Dermis blood vessel endothelial cell (primary cell): ENCODE measurements at places on chromosomes 4 and X. TPM values are rescaled to one million over a fixed set of nuclear protein-coding genes. Genes with fewer than 3 reads are reported as not detected.

PABPC1L2A gene
- total RNA-seq = not detected in 2 replicates

DCX gene
- total RNA-seq = not detected in 2 replicates

DNA sequence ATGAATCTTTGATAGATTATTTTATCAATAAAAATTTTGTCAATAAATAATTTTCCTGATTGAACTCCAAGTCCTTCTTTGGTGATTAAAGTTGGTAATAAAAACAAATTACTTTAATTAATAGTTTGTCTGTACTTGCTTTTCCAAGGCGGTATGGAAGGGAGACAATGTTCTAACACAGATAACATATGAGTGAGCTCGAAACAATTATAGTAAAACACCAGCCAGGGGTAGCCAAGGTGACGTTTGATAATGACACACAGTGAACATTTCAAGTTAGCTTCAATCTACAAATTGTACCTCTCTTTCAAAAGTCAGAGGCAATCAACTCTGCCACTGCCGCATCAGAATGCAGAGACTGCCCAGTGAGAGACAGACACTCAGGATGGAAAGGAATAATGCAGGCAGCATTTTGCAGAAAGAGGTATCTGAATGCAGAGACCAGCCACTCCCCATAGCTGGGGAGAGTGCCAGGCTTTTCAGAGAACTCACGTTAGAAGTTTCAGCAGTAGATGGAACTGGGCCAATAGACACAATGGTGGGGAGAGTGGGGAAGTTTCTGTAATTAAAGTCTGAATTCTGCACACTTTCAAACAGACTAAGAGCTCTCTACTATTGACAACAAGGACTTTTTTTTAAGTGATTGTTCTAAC, 18.1 kb upstream of the ATOH1 start:
- DNase-seq = no peak

GRCh38 chr4:70280567-70280966, 38.2 kb downstream of the CSN3 start:
- no peak for DNase-seq

DNA sequence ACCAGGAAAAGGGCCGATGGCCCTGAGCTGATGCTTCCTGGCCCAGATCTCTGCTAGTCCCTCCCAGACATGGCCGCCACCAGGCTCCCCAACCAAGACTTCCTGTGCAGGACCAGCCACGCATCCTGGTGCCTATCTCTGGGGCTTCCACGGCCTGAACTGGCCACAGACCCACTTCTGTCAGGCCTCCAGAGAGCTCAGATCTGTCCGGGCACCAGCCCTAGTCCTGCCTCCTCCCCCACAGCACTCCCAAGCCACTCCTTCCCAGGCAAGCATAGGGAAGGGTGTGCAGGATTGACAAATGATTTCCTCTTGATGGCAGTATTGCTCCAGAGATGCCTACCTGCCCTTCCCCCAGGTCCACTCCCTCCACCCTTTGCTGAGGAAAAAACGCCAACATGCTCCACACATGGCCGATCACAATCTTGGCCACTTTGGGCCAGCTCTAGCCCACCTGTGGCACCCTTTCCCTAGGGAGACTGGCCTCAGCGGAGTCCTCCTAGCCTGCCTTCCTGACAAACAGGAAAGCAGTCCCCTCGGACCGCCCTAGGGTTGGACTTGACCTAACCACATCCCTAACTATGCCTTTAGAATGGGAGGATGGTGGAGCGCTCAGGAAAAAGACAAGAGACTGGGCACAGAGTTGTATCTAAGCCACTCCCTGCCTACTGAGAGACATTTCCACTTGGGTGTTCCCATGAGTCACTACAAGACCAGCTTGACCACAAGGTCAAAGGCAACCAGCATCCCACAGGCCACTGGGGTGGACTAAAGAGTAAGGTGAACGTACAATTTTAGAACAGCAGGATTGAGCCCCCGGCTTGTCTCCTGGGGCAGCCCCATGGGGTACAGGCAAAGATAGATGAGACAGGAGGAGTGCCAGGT, 277.5 kb upstream of the AGTR2 start:
- no peak for DNase-seq

GRCh38 chr4:142550965-142551364, 295.1 kb downstream of the INPP4B start:
- DNase-seq = no peak

DNA sequence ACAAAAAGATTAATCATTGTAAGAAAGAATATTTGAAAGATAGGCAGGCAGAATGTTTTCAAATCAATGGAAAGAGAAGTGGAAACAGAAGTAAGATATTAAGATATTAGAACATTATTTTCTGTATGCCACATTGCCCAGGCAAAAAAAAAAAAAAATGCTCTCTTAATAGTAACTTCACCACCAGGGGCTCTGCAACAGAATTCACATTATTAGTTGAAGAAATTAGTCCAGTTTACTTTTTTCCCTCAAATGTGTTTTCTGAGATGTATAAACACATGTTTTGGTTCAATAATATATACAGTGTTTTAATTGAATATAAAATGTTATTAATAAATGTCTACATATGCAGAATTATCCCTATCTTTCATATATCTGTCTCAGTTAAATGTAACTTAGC, 78.0 kb upstream of the ADAD1 start:
- DNase-seq = no peak

DNA sequence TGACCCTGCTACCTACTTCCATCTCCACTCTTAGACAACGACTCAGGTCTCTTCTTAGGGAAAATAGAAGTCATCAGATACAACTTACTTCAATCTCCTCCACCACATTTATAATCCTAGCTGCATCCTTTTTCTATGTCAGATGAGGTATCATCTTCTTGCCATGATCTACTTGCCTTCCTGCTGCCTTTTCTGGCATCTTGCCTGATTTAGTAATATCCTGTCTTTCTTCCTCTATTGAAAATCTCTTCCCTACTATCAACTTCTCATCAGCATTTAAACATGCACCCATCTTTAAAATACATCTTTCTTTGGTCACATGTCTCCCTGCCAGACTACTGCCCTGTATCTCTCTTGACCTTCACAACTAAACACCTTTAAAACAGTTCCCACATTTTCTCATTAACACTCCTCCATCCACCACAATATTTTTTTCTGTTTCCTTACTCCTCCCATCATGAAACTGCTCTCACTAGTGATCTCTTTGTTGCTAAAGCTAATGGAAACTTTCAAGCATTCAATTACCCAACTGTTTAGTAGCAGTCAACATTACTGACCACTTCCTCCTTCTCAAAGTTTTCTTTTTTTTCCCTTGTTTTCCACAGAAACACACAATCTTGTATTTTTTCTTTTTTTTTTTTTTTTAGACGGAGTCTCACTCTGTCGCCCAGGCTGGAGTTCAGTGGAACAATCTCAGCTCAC, 100.8 kb upstream of the CXorf66 start:
- no peak for DNase-seq

- DNase-seq = no peak
These were observed 44.0 kb downstream of the SCD5 start for GRCh38 chr4:82754513-82755165.

PRDM8 gene
- 1.2 TPM in 2 replicates for total RNA-seq

ANKRD50 gene
- total RNA-seq = 60.9 and 89.9 TPM in 2 replicates

DNA sequence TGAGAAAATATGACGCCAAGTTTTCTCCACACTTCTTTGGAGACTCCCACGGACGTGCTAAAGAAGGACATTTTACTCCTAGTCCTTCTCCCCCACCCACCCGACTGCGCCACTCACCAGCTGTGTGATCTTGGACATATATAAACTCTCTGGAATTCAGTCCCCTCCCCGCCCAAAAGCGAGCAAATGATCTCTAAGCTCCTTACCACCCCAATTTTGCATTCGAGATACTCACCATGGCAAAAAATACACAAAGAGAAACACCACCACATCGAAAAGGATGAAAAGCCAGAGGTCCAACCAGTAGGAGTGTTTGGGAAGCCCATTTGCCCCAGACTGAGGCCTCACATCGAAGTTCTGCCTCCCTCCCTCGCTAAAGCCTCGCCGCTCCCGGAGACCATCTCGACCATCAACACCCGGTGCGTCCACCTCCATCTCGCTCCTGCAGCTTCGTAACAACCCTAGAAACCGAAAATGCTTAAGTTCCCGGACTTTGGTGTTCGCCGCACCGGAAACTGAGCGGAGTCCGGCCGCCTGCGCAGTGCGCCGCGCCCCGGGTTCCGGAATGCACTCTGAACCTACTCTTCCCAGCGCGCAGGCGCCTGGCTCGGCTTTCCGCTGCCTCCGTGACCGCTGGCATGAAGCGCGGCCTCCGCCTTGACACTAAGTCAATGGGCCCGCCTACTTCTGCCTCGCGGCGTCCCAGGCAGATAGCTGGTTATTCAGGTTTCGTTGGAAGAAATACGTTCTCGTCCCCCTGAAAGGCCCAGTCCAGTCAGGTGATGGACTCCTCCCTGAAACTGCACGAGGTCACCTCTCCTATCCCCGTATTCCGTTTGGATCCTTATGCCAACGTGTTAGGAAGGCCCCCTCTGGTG, 21.6 kb downstream of the FABP2 start:
- DNase-seq = peak; percentile 92

GRCh38 chrX:45003085-45003484, 130.1 kb downstream of the KDM6A start:
- DNase-seq = no peak

- no peak for DNase-seq
These were observed 24.9 kb upstream of the DYNLT3 start for GRCh38 chrX:37872303-37872655.

GRCh38 chr4:48778431-48779094, 1.5 kb downstream of the FRYL start:
- DNase-seq = no peak

STOX2 gene
- total RNA-seq = 17.7 and 19.2 TPM in 2 replicates

CYBB gene
- not detected in 2 replicates for total RNA-seq

DNA sequence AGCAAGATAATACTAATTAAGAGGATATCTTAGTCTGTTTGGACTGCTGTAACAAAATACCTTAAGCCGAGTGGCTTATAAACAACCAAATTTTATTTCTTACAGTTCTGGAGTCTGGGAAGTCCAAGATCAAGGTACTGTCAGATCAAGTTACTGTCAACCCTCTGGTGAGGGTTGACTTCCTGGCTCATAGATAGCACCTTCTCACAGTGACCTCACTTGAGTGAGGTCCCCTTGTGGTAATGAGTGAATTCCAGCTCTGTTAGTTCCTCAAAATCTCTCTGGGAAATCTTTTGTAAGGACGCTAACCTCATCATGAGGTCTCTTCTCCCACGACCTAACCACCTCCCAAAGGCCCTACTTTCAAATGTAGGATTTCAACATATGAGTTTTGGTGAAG, 36.9 kb upstream of the ADGRA3 start:
- DNase-seq = no peak

VMA21 gene
- total RNA-seq = 60.6 and 60.9 TPM in 2 replicates

GRCh38 chr4:142815834-142816233, 30.3 kb downstream of the INPP4B start:
- DNase-seq = no peak

SLC49A3 gene
- total RNA-seq = 9.9 and 10.6 TPM in 2 replicates

GRCh38 chr4:81060587-81061343, 30.3 kb downstream of the BMP3 start:
- no peak for DNase-seq

DNA sequence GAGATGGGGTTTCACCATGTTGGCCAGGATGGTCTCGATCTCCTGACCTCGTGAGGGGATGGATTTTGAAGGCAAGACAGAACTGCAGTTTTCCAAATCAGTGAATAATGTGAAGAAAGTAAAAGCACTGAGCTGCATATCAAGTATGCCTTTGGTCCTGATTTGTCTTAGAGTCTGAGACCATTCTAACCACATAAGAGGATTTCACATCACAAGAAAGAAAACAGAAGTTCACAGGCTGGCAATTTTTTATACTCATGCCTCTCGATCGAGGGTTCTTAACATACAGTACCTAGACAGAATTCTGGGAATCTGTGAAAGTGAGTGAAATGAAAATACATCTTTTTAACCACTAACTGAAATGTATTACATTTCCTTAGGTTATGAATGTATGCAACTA, 23.3 kb downstream of the CHIC2 start:
- DNase-seq = no peak

DNA sequence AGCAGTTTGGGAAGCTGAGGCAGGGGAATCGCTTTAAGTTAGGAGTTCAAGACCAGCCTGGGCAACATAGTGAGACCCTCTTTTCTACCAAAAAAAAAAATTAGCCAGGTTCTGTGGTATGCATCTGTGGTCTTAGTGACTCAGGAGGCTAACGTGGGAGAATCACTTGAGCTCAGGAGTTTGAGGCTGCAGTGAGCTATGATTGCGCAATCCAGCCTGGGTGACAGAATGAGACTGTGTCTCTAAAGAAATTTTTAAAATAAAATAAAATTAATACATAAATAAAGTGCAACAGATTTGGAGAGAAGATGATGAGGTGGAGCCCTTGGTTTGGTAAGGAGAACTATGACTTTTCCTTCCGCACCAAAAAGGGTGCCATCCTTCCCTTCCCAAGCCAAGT, 436.9 kb downstream of the NLGN4X start:
- no peak for DNase-seq

GRCh38 chr4:8761167-8761823, 110.3 kb downstream of the HMX1 start:
- DNase-seq = no peak

GRCh38 chrX:44815681-44816080, 28.1 kb upstream of the DUSP21 start:
- no peak for DNase-seq

SSX4B gene
- total RNA-seq = not detected in 2 replicates

- peak; percentile 22 for DNase-seq
These were observed 6.9 kb upstream of the RAP2C start for GRCh38 chrX:132226169-132226568.

- DNase-seq = no peak
These were observed 2241.9 kb downstream of the PCDH7 start for GRCh38 chr4:32962100-32962499.

BLTP1 gene
- total RNA-seq = 91.6 and 97.4 TPM in 2 replicates

GRCh38 chr4:25767877-25768725, 94.7 kb downstream of the SEL1L3 start:
- peak; percentile 87 for DNase-seq

- no peak for DNase-seq
These were observed 10.5 kb downstream of the NELFA start for GRCh38 chr4:1998296-1998695.

WWC2 gene
- 31.3 and 43.8 TPM in 2 replicates for total RNA-seq
